ENCODE measurements at places on chromosomes 5 and 9.
A peak's percentile ranks its signal among the peaks of the same experiment; 100 is the strongest.

- DNase-seq = no peak
Observed at GRCh38 chr9:15304632-15305031, 2.4 kb downstream of the TTC39B start.

DNA sequence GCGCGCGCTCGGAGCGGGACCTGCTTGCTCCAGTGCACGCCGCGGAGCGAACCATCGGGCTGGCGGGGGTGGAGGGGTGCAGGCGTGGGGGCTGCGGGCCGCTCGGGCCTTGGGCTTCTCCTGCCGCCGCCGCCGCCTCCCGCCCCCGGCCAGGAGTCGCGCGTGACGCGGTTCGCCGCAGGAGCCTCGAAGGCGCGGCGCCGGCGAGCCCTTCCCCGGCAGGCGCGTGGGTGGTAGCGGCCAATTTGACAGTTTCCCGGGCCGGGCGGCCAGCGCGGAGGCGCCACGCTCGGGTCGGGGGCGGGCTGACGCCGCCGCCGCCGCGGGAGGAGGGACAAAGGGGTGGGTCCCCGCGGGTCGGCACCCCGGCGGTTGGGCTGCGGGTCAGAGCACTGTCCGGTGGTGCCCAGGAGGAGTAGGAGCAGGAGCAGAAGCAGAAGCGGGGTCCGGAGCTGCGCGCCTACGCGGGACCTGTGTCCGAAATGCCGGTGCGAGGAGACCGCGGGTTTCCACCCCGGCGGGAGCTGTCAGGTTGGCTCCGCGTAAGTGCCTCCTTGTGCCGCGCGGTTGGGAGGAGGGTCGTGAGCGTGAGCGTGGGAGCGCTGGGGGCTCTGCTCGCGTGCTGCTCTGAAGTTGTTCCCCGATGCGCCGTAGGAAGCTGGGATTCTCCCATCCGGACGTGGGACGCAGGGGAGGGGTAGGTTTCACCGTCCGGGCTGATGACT is at the start of gene TJP2:
TJP2 (plus strand) TSS at position 387 of the 725 bp plus-strand sequence; CDS start at position 483, 96 bp downstream.
- DNase-seq = peak; percentile 74

DNA sequence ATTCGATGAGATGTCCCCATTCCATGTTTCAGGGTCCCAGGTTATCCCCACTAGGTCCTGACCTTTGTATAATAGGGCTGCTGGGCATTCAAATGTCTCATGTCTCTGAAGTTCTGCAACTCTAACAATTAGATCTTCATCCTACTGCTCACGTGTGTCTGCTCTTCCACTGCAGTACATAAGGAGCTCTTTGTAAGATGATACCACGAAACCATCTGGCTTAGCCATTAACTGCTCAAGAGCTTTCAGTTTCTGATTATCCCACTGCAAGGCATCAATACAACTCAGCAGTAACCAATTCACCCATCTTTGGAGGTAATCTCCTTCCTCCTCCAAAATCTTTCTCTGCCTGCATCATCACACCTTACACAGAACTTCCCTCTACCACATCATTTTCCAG is 49.9 kb upstream of the PPP2CA start:
- no peak for DNase-seq

DNA sequence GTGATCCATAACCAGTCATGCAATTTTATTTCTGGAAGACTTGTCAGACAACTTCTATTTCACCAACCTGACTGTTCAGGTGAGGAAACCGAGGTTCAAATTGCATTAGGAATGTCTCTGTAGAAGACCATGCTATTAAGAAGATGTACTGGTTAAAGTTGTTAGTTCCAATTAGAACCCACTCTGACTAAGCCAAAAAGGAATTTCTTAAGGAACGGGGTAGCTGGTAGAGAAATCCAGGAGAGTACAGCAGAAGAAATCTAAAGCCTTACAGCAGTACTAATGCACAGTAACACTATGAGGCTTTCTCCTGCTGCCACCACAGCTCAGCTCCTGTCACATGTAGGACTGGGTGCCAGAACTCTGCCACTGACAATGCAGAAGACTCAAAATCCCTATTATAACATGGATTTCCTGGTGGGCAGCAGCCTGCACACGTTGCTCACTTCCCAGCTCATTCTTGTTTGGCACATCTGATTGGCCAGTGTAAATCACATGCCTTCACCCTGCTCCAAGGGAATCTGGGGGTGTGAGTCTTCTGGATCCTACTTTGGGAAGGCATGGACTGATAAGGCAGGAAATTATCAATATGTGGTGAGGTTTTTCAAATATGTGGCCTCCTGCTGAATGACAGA is 37.1 kb downstream of the CAST start:
- DNase-seq = no peak

DNA sequence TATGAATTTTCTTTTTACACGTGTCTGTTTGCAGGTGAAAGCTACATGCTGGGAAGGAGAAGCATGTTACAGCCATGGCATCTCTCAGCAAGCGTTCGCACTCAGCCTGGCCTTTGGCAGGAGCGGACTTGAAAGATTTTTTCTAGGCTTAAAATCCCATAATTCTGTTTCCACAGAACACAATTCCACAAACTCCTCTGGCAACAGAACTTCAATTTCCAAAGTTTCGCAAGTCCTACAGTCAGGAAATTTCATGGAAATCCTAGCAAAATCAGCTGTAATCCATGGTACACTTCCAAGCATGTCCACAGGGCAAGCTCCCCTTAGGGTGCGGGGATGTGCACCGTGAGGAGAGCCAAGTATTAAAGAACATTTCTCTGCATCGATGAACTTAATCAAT is 35.9 kb downstream of the SUB1 start:
- DNase-seq = no peak

GRCh38 chr9:131197160-131197911 is 72.0 kb downstream of the NUP214 start:
- no peak for DNase-seq

GRCh38 chr9:20725675-20726074 is 41.6 kb downstream of the FOCAD start:
- no peak for DNase-seq

- DNase-seq = peak; percentile 60
Observed at GRCh38 chr9:131418143-131419025, 24.5 kb downstream of the PRRC2B start.

DNA sequence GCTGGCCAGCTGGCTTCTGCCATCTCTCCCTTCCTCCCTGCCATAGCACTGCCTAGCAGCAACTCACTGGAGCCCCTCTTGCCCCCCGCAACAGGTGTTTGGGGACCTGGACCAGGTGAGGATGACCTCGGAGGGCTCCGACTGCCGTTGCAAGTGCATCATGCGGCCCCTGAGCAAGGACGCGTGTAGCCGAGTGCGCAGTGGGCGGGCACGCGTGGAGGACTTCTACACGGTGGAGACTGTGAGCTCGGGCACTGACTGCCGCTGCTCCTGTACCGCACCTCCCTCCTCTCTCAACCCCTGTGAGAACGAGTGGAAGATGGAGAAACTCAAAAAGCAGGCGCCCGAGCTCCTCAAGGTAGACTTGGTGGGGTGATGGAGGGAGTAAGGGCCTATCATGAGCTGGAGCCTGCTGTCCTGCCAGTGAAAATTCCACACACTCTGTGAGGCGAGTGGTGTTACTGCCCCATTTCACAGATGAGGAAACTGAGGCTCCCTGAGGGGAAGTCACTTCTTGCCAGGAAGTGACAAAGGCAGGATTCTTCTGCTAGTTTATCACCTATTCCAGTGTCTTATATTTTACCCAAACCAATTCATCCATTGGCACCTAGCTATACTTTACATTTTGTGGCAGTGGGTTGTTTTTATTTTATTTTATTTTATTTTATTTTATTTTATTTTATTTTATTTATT is 10.1 kb downstream of the OLFML2A start:
- no peak for DNase-seq

DNA sequence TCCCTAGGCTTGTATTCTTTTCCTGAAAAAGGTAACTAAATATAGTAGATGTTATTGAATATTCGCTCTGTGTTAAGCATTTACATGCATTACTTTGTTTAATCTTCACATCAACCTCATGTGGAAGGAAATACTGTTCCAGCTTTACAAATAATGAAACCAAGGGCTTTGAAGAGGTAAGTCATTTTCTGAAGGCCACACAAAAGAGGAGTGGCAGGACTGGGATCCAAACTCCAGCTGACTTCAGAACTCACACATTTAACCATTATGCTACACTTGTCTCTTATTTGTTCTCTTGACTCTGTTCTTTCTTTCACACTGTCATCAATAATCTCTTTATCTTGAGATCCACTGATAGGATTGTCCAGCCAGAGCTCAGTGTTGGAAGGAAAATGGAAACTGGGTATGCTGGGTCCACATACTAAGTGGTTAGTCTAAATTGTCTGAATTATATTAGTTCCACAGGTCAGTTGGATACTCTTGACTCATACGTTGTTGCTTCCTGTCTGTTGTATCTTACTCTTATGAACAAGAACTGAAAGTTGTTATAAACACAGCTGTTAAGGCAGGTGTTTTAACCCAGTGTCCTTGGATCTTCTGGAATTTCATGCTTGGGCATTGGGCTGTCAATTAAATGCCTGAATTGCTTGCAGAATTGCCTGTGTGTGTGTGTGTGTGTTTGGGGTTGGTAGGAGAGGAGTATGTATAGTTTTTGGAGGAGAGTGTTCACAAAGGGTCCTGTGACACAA is 65.6 kb downstream of the TLE4 start:
- no peak for DNase-seq

DNA sequence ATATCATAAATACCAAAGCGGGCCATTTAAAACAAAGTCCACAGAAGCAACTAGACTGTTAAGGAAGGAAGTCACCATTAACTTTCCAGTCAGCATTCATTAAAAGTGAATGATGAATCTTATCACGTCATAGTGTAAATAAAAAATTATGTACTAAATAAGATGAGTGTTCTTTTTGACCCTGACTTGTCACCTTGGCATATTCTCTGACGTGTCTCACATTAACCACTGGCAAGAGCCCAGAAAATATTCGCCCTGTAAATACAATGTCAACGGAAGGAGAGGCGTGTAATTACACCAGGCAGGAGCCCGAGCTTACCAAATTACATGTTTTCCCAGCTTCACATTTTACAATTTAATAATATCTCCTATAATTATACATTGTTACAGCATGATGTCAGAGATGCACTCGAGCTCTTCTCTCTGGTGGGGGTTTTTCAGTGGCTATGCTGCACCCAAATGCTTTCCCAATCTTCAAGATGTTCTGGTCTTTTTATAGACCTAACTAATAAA is 29.3 kb upstream of the UBE2QL1 start:
- no peak for DNase-seq

- no peak for DNase-seq
Observed at GRCh38 chr5:128777052-128777451, 188.2 kb upstream of the SLC27A6 start.

DNA sequence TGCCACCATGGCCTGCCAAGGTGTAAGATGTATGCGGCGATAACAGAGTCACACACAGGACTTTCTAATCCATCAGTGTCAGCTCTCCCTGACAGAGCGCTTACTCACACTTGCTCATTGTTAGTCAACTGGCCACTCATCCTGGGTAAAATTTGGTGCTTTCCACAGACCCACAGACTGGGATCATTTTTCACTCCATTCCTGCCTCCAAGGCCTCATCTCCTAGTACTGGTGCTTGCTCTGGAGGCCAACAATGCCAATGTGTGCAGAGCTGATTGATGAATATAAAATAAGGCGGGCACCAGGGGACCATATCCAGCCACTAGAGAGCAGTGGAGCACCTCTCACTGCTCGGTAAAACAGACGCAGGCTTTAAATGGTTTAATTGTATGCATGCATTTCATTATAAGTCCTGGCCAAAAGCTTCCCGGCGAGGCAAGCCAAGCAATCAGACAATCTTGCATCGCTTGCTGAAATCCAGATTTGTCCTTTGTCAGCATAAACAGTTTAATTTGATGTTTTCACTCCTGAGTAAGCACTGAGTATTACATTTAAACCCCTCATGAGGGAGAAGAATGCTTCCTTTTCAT is 22.3 kb downstream of the PSMB7 start:
- DNase-seq = peak; percentile 83

GRCh38 chr5:149732324-149733128 is 2.4 kb downstream of the PPARGC1B start:
- DNase-seq = no peak

DNA sequence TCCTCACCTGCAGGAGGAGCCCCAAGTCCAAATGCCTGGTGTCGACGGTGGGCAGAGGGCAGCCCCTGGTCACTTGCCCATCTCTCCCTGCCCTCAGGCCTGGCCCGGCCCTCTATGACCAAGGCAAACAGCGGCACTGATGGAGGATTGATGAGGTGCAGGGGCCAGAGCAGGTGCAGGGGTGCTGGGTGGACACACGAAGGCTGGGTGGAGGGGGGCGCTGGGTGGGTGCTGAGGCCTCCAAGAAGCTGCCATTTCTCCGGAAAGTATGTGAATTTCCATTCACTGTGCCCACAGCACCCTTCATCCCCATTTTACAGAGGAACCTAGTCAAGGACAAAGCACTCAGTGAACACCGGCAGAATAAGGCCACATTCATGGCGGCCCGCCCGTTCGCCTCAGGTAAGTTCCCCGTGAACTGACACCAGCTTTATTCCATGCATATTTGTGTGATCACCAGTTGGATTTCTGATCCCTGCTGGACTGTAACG is 143.8 kb upstream of the PPP1R26 start:
- DNase-seq = no peak

DNA sequence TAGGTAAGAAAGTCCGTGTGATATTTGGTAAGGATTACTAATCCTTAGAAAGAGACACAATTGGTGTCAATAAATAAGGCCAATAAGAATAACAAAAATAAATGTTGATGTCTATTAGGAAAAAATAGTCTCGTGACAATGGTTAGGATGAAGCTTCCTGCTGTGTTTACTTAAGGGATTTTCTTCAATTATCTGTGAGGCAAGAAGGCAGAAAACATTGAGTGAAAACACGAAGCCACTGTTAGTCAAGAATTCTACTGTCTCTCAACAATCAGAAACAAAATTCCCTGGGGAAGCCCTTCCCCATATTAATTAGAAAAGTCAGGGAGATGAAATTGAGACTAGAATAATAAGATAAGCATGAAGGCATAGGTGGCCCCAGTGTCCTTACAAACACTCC is 149.0 kb downstream of the SYK start:
- no peak for DNase-seq
